Kidney capillary endothelial cell (primary cell): ENCODE measurements at places on chromosomes 4 and X.

- peak; percentile 70 for DNase-seq
Measured at GRCh38 chr4:38678078-38678477, 14.1 kb downstream of the KLF3 start.

DNA sequence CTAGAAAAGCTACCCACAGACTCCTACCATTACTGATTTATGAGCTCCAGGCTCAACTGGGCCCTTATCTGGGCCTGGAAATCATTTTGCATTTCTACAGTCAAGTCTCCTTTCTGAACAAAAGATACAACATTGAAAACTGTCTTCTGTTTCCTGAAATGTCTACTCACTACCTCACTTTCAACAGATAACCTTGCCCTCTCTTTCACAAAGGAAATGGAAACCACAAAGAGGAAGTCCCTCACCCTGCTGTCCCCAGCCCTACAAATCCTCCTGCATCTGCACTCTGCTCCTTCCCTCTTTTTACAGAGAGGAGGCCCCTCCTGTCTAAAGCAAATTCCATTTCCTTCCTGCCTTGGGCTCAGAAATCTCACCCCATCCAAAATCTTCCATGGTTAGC is 24.8 kb upstream of the CYBB start:
- no peak for DNase-seq

DNA sequence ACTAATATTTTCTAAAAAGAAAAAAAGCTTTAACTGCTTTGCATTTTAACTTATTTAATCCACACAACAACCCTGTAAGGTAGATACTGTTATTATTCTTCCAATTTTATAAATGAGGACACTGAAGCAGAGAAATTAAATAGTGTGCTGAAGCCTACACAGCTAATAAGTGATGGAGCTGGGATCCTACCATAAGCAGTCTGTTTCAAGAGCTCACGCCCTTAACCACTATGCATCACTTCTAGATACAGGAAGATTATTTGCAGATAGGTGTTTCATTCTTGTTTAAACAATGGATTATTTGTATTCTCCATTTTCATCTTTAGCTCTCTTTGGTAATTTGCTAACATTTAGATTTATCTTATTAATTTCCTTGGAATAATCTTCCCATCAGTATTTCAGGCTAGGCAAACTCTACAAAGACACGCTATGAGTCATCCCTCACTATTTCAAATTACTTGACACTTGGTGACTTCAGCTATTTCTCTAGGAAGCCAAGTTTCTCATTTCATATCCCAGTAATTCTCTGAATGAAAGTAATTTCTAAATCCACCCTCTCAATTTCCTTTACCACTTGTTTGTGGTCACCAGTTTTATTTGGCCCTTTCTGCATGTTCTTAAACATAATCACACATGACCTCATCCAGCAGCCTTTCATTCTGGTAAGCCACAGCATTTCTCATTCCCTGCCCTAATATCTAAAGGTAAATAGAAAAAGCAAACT is 67.3 kb downstream of the ASB9 start:
- no peak for DNase-seq

GRCh38 chrX:120402369-120402768 is 40.5 kb downstream of the ATP1B4 start:
- no peak for DNase-seq

DNA sequence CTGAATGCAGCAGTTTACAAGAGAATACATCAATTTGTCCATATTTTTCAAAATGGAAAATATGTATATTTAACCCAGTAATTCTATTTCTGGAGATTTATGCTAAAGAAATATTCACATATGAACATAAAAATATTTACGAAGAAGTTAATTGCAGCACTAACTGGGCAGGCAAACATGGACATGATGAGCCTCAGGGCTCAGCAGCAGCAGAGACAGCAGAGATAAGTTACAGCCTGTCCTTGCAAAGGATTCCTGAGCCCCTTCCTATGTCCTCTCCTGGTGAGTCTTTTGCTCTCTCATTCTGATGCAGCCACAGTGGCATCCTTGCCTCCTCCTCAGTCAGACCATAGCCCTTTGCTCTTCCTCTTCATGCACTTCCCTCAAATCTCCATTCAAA is 680.6 kb upstream of the CPEB2 start:
- DNase-seq, result no peak

DNA sequence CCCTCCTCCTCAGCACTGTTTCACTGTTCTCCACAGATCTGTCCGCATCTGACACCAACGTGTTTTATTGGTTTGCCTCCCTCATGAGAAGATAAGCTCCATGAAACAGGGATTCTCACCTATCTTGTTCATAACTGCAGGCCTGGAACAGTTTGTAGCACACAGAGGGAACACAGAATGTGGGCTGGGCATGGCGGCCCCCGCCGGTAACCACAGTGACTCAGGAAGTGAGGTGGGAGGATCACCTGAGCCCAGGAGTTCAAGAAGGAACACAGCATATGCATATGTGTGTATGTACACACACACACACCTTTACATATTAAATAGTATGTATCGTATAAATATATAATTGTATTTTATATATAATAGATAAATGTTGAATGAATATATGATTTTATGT is 168.6 kb downstream of the AFAP1 start:
- no peak for DNase-seq
